ENCODE measurements at places on chromosomes 13 and 19. TPM values are rescaled to one million over a fixed set of nuclear protein-coding genes. Genes with fewer than 3 reads are reported as not detected.

The CBY2 gene
- polyA plus RNA-seq: not detected

The ZNF99 gene
- not detected for polyA plus RNA-seq

The ANKLE1 gene
- 0.33 TPM for polyA plus RNA-seq

The SOX21 gene
- not detected for polyA plus RNA-seq

GRCh38 chr13:84031120-84031519 lies 148.8 kb upstream of the SLITRK1 start:
- no peak for DNase-seq

DNA sequence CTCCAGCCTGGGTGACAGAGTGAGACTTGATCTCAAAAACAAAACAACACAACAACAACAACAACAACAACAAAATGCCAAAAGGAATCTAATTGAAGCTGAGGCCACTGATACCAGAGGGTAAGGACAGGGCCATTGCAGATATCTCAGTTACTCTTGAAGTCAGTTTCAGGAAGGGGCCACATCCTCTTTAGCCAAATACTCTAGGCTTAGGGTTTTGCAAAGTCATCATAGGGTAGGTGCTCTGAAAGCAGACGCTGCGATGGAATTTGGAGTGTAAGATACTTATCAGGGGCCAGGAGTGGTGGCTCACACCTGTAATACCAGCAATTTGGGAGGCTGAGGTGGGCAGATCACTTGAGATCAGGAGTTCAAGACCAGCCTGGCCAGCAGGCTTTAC lies 46.6 kb upstream of the UBAC2 start:
- DNase-seq: no peak

GRCh38 chr13:95624020-95624419 lies 20.5 kb downstream of the DZIP1 start:
- no peak for DNase-seq

GRCh38 chr19:29858000-29858596 lies 46.3 kb downstream of the CCNE1 start:
- DNase-seq: no peak

DNA sequence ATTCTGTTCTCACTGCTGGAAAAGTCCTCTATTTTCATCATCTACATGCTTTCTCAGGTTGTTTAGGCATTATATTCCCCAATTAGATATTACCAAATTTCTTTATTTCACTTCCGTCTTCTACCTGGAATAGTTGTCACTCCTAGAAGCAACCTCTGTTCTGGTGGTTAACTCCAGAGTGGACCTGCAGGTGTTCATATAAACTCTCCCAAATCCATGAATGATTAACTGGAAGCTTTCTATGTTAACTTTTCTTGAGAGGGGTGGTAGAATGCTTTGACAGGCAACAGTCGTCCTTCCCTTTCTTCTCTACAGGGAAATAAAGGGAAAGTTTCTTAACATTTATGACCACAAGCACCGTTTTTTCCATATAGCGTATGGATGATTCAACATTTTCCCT lies 48.4 kb upstream of the UFM1 start:
- no peak for DNase-seq

DNA sequence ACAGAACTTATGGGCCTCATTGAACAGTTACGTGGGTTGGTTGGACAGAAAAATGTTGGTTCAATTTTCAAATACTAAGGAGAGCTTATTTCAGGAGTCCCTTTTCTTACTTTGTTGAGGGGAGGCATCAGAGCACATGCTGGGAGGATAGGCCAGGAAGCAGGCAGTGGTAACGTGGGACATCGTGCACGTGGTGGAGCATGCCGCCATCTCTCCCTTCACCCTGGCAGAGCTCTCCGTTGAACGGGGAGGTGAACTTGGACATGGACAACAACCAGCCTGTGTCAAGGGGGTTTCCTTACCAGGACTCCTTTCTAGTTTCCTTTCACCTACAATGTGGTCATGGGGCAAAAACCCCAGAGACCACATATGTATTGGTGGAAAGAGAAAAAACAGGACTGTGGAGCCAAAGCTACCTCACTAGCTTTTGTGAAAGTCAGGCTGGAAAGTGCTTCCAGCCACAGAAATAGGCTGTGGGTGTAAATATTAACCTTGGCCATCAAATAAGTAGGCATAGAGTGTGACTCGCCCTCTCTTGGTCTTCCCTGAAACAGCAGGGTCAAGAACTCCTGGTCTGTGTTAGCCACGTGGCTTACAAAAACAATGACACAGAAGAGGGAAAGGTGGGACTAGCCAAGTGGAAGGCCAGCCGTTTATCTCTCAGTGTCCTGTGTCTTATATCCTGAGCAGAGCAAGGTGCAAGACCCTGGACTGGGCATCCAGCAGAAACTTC lies 14.4 kb downstream of the MICOS13 start:
- DNase-seq: peak; percentile 41

GRCh38 chr13:92044351-92044750 lies 645.9 kb downstream of the GPC5 start:
- DNase-seq: no peak

DNA sequence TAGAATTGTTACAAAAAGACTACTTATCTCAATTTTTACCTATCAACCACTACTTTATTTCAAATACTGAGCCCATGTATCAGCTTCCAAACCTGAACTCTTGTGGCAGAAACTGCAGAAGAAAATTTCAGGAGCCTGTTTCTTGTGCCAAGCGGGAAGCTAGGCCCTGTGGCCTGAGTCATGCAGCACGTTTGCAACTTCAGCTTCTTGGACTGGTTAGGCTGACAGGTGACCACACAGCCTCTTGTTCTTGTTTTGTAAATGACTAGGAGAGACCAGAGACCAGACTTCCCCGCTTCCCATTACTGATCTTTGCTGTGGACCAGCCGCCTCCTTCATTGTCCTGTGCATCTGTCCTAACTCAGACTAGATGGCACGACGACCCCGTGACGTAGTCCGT lies 3.4 kb upstream of the LAMP1 start:
- no peak for DNase-seq

Measured in AG04450 (cell line).